ENCODE measurements at places on chromosomes 7 and 10.

DNA sequence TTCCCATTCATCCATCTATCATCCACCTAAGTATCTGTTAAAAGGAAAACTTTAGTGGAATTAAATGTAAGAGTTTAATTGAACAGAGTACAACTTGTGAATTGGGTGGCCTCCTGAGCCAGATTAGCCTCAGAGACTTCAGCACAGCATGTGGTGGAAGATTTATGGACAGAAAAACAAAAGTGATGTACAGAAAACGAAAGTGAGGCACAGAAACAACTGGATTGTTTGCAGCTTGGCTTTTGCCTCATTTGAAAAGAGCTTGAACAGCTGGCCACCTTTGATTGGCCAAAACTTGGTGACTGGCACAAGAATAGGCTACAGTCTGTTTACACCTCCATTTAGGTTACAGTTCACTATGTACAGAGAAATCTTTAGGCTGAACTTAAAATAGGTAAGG lies 1463.4 kb upstream of the CELF2 start:
- no peak for DNase-seq

DNA sequence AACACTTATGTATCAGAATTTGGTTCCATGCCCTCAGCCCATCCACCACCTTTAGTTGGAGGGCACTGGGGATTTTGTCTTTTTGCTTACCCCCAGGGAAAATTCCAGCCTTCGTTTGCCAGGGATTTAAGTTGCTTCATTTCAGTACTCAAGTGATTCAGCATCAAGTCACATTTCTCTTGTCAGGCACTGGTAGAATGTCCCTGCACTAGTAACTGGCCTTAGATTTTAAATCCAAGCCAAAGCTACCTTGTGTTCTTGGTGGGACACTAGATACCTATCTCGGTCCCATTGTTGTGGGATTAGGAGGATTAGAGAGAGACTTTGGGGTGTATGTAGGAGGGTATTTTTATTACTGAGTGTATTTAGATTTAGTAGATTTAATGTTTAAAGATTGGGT lies 613.1 kb downstream of the SUGCT start:
- DNase-seq: no peak

GRCh38 chr7:133230591-133231194 lies 22.2 kb upstream of the EXOC4 start:
- peak; percentile 79 for DNase-seq

DNA sequence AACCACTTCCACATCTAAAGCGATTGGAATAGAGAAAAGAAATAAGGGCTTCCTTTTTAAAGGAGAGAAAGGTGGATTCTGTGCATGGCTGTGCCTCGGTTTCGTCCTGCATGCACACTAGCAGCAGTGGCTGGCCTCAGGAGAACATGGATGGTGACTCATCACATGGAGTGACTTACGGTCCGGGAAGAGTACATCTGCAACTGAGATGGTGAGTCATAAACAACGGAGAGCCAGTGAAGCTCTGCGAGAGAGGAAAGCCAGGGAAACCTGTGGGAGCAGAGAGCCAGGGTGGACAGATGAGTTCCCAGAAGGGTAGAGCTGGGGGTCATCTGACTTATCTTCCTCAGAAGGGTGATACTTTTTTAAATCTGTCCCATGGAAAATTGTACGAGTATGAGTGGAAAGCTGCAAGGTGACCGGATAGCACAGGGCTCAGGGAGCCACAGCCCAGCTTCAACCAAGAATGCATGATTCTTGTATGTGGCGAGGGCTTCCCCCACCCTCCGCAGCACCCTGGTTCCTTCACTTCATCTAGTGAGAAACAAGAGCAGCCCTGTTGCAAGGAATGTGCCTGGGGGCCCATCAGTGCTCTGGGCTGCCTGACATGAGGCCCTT lies 259.1 kb downstream of the KLF6 start:
- DNase-seq: peak; percentile 80

DNA sequence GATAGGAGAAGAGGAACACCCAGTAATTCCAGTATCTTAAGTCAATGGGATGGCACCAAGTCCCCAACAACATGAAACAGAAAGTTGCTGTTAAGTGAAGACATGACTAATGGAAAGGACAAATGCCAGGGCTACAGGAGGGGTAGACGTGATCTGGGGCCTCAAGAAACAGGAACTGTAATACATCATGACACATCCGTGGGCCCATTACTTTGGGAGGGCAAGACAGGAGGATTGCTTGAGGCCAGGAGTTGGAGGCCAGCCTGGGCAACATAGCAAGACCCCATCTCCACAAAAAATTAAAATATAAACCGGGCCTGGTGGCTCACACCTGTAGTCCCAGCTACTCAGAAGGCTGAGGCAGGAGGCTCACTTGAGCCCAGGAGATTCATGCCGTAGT lies 408.6 kb upstream of the PRKCQ start:
- DNase-seq: no peak

DNA sequence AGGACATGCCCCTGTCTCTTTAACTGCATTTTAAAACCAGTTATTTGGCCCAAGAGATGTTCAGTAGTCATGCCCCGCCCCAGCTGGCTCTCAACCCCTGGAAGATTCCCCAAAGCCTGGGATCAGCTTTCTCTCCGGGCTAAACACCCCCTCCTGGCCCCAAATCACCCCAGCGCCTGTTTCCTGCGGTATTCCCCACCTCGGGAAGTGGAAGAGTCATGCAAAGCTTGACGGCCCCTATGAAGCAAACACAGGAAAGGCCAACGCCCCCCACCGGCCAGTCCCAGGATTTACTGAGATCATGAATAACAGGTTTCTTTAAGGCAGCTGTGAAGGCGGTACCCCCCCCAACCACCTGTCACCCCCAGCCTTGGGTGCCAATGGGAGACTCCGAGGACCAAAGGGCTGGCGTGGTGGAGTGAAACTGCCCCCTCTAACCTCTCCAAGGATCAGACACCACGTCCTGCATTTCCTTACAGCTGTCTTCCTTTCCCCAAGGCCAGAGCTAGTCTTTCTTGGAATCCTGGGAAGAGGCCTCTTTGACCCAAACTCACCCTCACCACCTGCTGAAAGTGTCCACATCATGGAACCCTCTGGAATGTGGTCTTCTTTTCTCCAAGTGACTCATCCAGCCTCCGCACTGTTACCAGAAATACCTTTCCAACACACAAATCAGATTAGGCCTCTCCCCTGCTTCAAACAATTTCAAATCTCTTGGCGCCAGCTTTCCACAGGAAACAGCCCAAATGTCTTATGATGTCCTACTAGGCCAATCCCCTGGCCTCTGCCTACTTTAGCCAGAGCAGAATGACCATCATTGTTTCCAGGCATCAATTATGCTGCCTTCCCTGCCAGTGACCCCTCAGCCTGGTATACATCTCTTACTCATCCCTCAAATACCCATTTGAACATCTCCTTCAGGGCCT lies 301.5 kb downstream of the ZEB1 start:
- no peak for DNase-seq

All from adrenal gland (tissue), 19 donors.